ENCODE measurements at places on chromosomes 12 and 14.

GRCh38 chr12:57869298-57869926 is 22.9 kb upstream of the CTDSP2 start:
- no peak for DNase-seq

- no peak for DNase-seq
These were observed 127.9 kb downstream of the CACNA1C start for GRCh38 chr12:2180737-2181082.

GRCh38 chr14:56918849-56919574 is 108.7 kb upstream of the OTX2 start:
- DNase-seq = no peak

GRCh38 chr12:55762646-55763045 is 19.7 kb downstream of the GDF11 start:
- DNase-seq = no peak

DNA sequence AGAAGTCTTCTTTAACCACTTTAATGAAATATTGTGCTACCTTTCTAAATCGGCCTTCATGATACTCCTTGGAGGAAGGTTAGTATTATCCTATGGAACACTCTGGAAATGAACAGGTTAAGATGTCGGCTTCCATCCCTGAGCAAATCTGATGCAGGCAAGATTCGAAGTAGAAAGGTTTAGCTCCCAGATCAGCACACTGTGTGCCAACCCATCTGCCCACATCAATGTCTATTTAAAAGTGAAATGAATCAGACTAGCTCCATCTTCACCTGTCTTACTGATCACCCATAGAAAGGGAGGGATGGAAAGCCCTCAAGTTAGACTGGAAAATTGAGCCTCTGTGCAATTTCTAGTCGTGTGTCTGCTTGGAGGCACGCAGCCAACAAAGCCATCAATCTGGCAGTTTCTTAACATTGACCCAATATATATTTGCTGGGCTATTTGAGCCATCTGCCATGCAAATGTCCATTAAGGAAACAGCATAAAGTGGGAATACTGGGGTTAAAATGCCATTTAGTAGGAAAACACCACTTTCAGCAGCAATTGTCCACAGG is 506.1 kb downstream of the RMST start:
- DNase-seq = no peak

DNA sequence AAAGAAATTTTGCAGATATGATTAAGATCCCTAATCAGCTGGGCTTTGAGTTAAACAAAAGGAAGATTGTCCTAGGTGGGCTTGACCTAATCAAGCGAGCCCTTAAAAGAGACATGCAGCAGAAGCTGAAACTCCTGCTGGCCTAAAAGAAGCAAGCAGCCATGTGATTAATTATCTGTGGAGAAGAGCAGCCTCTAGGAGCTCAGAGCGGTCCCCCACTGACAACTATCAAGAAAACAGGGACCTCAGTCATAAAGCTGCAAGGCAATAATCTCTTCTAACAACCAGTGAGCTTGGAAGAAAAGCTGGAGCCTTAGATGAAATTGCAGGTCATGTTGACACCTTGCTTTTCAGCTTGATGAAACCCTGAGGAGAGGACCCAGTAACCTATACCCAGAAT is 288.9 kb upstream of the CLEC14A start:
- no peak for DNase-seq

- no peak for DNase-seq
These were observed 223.9 kb downstream of the ADGRD1 start for GRCh38 chr12:131177599-131177998.

GRCh38 chr12:58106195-58106594 is 164.8 kb downstream of the ATP23 start:
- DNase-seq = no peak

- no peak for DNase-seq
These were observed 65.6 kb upstream of the TCL1B start for GRCh38 chr14:95620659-95621059.

DNA sequence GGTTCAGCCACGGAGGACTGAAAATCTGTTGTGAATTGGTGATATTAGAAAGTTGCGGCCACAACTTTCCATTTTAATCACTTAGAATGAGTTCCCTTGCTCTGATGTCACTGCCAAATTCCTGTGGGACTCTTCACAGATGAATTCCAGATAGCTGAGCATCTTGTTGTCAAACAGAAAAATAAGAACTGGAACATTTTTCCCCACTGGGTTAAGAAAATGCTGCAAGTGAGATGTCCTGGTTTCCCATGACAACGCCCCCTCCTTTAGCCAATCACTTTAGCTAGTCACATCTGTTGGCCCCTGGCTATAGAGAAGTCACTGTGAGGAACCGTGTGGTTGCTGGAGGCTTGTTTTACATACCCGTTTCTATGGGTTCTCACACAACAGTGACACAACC is 135.9 kb downstream of the KTN1 start:
- DNase-seq = no peak

DNA sequence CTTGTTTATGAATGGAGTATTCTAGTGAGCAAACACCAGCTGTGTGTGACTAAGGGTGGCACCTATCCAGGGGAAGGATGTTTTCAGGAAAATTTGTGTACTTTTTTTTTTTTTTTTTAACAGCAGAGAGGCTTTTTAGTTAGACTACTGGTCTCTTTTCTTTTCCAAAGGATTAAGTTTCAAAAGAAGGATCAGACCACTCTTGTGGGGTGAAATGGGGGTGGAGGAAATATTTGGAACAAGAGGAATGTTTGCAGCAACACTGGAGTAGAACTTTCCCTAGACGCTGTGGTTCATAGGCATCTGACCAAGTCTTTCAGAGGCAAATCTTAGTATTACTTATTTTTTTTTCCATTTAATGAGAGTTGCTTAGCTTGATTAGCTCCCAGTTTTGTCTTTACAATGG is 21.1 kb downstream of the NUBPL start:
- no peak for DNase-seq

Measured in CD4-positive, alpha-beta T cell treated with Interleukin-15 for 4 hours (primary cell).